ENCODE measurements at places on chromosomes 16 and 17.

DNA sequence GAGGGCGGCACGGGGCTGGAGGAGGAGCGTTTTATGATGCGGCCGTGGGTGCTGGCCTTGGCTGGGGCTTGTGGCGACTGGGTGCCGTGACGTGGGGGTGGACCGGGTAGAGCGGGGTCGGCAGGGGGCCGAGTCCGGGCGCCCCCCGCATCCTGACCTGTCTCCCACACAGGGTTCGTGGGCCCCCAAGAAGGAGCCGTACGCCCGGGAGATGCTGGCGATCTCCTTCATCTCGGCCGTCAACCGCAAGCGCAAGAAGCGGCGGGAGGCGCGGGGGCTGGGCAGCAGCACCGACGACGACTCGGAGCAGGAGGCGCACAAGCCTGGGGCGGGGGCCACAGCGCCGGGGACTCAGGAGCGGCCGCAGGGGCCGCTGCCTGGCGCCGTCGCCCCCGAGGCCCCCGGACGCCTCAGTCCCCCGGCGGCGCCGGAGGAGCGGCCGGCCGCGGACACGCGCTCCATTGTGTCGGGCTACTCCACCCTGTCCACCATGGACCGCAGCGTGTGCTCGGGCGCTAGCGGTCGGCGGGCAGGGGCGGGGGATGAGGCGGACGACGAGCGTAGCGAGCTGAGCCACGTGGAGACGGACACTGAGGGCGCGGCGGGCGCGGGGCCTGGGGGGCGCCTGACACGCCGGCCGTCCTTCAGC is 81.6 kb downstream of the ARHGAP23 start:
- no peak for DNase-seq

- DNase-seq, result no peak
Observed at GRCh38 chr16:87115646-87116045, 201.5 kb downstream of the C16orf95 start.

DNA sequence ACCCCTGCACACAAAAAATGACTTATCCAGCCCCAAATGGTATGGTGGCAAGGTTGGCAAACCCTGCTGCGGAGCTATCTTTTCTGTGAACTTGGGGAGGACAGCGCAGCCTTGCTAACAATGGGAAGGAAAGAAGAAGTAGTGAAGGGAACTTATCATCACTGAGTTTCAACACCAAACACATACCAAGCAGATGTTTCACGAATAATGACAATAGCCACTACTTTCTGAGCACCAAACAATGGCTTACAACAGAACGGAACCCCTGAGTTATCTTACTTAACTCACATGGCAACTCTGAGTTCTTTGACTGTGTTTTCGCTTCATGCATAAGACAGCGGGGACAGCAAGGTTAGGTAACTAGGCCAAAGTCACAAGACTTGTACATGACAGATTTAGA is 148.9 kb downstream of the XYLT1 start:
- no peak for DNase-seq

GRCh38 chr16:68257906-68258800 is 6.2 kb upstream of the SLC7A6 start:
- peak; percentile 25 for DNase-seq

GRCh38 chr17:71276079-71276478 is 844.7 kb upstream of the SOX9 start:
- DNase-seq, result no peak

GRCh38 chr16:85360323-85361277 is 248.3 kb upstream of the CIBAR2 start:
- DNase-seq, result no peak

- no peak for DNase-seq
Observed at GRCh38 chr17:61245706-61246135, 153.9 kb upstream of the TBX2 start.

DNA sequence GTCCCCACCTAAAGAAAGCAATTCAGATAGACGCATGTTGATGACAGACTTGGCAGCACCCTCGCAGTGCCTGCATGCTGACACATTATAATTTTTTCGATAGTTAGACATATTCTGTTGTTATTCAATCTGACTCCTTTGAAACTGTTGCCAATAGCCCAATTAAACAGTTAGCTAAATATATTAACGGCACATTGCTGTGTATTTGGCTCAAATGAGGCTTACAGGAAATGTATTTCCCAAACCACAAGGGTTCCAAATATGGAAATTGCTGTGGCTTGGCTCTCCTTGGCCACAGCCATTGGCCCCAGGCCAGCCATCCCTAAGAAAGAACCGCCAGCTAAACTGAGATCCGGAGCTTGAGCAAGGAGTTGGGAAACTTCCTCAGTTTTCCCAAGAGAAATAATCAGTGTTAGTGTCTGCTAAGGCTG is 31.1 kb downstream of the C16orf82 start:
- peak; percentile 64 for DNase-seq

DNA sequence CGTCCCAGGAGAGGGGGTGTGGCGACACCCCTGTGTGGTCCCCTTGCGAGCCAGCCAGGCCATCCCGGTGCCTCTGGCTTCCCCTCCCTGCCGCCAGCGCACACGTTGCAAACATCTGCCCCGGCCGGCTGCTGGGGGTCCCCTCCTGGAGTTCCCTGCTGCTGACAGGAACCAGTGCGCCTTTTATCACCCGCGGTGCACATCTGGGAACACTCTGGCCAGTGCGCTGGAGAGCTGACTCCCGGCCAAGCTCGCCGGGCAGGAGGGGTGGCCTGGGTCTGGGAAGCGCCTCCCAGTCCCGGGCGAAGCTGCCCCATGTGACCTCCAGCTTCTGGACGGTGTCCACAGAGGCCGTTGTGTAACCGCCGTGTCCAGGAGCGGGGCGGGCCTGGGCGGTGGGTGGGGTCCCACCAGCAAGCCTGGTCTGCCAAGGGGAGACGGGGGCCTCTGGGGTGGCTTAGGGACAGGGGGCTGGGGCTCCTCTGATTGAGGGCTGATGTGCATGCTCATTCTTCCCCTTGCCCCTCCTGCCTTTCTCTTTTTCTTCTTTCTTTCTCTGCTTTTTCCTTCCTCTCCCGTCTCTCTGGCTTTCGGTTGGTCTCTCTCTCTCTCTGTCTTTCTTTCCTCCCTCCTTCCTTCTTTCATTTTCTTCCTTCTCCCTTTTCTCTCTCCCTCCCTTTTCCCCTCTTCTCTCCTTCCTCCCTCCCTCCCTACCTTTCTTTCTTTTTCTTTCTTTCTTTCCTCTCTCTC is 25.2 kb upstream of the CIBAR2 start:
- peak; percentile 62 for DNase-seq

DNA sequence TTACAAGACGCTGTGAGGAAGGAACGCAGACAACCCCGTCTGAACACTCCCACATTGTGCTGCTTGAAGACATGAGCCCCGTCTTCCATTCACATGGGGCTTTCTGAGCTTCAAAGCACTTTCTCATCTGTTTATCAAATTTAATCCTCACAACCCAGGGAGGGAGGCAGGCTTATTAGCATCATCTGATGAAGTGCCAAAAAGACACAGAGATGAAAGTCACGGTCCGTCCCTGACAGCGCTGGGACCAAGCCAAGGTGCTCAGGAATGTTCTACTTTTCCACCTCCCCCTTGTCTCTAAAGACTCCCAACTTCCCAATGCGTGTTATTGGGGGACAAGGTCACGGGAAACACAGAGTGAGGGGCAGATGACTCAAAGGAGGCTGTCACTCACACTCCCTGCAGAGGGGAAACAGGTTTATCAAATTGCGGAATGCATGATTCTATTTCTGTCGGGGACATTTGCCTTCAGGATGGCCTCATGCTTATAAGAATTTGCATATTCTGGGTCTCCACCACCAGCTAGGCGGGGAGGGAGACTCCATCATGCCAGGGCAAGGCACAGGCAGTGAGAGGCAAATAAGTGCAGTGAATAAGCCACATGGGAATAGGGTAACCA is 10.7 kb downstream of the XYLT1 start:
- DNase-seq, result peak; percentile 50

DNA sequence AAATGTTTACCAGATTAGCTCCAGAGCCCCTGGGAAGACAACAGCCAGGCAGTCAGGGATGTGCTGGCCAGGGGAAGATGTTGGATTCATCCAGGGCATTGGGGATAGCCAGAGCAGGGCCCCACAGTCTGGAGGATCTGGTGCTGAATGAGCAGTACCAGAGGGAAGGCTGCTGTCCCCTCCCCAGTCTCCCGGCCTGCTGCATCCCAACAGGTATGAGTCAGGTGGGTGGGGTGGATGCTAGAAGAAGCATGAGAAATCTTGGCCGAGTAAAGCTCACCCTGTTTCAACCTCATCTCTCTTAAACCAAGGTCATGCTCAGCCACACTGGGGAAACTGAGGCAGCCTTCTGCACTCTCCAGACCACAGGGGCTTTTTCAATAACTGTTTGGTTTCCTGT is 71.9 kb upstream of the SEC14L1 start:
- DNase-seq, result no peak

DNA sequence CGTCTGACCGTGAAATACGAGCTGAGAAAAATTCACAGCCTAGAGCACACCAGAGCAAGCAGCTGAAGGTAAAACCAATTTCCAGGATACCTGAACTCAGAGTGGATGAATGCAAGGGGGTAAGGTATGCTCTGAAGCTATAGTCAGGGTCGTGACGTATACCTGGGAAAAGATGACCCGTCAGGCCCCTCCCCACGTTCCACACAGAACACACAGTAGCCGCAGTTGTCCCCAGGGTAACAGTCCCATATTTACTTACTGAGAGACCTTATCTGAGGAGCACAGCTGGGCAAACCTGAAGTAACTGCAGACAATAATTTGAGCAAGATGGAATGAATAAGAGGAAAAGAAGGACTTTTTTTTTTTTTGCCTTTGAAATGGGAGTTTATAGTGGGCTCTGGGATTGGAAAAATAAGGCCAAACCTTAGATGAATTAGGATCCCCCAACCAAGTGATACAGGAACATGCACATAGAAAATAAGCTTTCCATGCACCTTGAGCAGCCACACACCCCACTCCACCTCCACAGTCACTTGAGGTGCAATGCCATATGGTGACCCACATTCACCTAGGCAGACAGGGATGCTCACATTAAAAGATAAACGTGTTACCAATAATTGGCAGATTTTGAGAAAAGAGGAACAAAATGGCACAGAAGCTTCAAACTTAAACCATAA is 38.0 kb downstream of the ABCA6 start:
- DNase-seq, result no peak

DNA sequence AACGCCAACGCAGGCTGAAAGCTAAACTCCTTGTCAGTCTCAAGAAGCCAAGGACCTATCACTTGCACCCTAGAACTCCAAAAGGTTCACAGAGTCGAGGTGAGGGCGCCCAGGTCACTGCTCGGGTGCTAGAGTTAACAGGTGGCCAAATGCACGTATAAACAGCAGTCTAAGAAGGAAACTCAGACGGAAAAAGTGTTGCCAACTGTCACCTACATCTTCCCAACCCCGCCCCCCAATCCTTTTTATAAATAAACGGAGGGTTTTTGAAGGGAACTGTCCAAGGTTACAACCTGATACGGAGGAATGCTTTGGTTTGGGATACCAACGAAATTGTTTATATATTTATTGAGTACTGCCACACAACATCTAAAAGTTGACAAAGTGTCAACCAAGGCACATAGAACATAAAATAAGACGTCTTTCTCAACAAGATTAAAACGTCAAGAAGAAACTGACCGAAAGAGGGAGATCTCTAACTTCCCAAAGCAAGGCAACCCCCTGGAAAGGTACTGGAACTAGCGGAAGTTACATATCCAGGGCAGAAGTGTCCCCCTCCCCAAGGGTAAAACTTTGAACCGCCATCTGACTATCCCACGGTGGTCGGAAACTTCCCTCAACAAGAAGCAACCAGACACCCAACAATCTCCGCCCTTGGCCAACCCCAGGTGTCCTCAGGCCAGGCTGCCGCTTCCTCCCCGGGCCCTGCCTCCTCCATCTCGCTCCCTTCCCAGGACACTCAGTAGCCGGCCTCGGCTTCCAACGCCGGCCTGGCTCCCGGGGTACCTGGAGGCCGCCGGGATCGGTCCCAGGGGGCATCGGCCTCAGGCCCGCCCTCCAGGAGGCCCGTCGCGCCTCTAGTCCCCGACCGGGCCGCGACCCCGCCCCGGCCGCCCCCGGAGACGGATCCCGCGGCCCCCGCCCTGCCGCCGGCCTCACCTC is 982 bp downstream of the SPAG9 start:
- peak; percentile 46 for DNase-seq

GRCh38 chr16:67923414-67924116 is 8.1 kb downstream of the CTRL start:
- no peak for DNase-seq

- no peak for DNase-seq
Observed at GRCh38 chr17:78490156-78490555, 87.0 kb downstream of the DNAH17 start.

DNA sequence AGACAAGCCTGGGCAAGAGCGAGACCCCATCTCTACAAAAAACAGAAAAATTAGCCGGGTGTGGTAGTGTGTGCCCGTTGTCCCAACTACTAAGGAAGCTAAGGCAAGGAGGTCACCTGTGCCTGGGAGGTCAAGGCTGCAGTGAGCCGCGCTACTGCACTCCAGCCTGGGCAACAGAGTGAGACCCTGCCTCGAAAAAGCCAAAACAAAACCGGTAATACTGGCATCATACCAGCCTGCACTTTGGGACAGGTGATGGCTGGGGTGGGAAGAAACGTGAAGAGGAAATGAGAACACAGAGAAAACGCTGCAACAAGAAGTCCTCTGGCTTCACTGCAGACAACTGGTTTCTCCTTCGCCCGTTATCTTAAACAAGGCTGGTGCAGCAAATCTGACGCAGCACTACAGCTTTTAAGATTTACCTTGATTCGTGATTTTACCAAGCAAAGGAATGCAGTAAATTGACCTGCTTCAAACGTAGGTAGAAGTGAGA is 725 bp upstream of the CASC3 start:
- DNase-seq, result no peak

DNA sequence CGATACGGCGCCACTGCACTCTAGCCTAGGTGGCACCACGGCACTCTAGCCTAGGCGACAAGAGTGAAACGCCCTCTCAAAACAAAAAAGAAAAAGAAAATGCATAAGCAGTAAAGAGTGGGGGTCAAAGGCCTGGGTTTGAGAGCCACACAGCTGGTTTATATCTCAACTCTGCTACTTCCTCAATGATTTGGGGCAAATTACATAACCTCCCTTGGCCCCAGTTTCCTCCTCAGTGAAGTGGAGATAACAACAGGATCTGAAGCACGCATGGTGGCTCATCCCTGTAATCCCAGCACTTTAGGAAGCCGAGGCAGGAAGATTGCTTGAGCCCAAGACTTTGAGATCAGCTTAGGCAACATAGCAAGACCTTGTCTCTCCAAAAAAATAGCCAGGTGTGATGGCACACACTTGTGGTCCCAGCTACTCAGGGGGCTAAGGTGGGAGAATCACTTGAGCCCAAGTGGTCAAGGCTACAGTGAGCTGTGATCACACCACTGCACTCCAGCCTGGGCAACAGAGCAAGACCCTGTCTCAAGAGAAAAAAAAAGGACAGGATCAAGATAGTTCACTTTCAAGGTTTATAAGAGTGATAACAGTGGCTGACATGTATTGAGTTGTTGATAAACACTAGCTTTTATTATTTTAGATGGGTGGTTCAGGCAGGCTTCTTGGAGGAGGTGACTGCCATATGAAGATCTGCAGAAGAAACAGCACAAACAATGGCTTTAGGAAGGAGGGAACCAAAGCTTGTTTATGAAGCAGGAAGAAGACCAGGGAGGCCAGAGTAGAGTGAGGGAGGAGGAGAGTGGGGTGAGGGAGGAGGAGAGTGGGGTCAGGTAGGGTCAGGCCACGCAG is 8.5 kb upstream of the COG1 start:
- DNase-seq, result no peak

All from fibroblast of skin of right quadriceps (primary cell).